ENCODE measurements at places on chromosomes 6 and 20.

DNA sequence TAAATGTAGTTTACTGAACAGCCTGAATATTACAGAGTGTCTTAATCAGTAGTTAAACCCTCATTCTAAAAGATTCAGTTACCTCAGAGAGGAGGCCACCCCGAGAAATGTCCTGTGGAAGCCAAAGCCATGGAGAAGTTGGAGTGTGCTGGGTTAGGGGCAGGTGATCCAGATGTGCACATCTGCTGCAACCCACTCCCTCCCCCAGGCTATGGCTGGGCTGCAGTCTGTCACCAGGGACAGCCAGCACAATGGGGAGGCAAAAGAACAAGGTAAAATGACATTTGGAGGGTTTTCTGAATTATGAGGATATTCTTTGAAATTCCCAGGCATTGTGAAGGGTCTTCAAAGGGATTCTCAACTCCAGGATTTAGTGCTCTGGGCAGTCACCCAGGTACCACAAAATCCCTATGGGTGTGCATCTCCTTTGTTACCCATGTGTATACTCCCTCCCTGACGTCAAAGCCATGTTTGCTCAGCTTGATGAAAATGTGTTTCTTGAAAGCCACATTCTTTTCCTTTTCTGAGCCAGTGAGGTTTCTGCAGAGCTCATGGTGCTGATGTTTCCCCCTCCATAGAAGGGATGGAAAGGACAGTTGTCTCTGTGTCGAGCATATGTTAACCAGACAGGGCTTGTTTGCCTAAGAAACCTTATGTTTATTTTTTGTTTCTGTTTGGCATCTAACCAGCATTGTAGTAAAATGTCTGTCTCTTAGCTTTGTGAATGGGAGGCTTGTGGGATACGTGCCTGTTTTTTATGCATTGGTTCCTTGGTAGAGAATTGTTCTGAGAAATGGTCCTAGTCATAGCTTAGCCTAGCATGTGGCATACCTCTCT, 212.3 kb upstream of the TBX18 start:
- no peak for DNase-seq

- DNase-seq: no peak
These were observed 6.8 kb downstream of the SLC22A3 start for GRCh38 chr6:160355001-160355400.

DNA sequence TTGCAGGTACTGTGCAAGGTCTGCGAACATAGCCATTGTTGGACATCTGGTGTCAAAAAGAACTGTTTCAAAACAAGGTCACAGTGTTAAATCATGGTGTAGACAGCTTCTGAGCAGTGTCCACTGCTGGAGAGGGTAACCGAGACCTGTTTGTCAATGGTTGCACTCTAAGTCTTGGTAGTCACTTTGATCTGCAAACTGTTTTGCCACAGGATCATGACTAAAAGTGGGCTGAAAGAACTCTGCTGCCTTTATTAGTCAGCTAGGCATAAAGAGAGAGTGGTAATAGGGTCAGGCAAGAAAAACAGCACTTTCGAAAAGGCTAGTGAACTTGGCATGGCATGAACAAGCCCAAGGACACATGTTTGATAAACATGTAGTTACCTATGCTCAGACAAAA, 552.3 kb upstream of the CITED2 start:
- DNase-seq: no peak

DNA sequence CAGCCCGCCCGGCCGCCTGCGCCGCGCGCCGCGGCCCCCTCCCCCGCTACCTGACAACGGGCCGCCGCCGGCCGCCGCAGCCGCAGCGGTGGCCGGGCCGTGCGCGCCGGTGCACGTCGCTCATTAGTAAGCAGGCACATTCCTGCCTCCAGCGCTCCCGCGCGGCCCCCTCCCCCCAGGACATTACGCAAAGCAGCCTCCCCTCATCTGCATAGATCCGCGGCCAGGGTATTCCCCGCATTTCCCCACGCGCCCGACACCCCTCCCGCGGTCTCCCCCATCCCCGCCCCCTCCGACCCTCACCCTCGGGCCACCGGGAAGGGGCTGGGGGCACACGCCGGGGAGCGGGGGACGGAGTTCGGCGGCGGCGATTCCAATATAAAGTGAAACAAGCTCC, at the start of gene HIVEP2:
Gene HIVEP2, minus strand, starts transcription at position 128 of the 397 bp plus-strand sequence. CDS start 170,438 bp downstream, outside the sequence.
- DNase-seq: peak; percentile 76

- DNase-seq: no peak
These were observed 9.5 kb downstream of the OVOL2 start for GRCh38 chr20:18048176-18048575.

- DNase-seq: no peak
These were observed 4.4 kb downstream of the FIG4 start for GRCh38 chr6:109695468-109695867.

DNA sequence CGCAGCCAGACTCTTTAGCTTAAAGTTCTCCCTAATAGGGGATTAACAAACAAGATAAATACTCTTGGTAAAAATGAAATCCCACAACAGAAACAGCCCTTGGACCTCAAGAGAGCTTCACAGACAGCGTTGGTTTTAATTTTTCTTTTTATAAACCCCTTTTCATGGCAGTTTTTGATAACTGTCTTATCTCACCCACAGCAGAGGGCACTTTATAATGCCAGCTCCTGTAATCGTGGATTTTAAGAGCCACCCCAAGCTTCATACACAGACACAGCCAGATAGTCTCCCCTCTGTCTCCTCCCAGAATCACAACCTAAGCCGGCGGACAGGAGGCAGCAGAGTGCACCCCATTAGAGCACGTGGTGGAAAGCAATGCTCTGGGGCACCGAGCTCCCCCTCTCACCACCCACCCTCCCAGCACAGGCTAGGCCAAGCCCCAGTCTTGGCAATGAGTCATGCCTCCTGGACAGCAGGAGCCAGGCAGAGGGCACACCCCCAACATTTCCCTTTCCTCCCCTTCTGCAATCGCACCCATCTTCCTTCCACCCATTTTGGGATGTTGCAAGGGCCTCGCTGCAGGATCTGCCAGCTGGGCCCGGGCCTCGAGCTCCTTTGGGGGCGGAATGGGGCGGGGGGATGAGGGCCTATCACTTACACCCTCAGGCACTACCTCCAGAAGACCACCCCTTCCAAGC, 2.4 kb downstream of the JAG1 start:
- DNase-seq: no peak

- no peak for DNase-seq
These were observed 592.7 kb upstream of the POU3F2 start for GRCh38 chr6:98241630-98242029.

DNA sequence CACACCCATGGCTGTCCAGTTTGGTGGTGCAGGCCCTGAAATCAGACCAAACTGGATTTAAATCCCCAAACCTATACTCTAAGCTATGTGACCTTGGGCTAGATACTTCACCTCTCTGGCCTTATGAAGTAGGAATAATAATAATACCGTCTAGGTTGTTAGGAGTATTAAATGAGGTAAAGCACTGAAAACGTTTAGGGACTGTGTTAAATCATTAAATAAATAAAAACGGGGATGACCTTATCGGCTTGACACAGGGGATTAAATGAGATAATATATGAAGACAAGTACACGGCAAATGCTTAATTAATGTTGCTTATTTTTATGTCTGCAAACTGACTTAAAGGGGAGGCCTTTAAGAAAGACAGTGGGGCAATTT, 672 bp upstream of the STK4 start:
- DNase-seq: no peak

- DNase-seq: no peak
These were observed 59.7 kb downstream of the PHACTR1 start for GRCh38 chr6:12776291-12776690.

- no peak for DNase-seq
These were observed 553.0 kb upstream of the MARCKS start for GRCh38 chr6:113304116-113304515.

GRCh38 chr6:159149641-159150040, 19.6 kb upstream of the FNDC1 start:
- DNase-seq: no peak

- DNase-seq: peak; percentile 1
These were observed 440.8 kb downstream of the UTRN start for GRCh38 chr6:144725736-144726522.

- no peak for DNase-seq
These were observed 1.7 kb upstream of the PLA2G7 start for GRCh38 chr6:46736906-46737305.

GRCh38 chr6:162242915-162243314, 484.7 kb downstream of the PRKN start:
- DNase-seq: no peak

DNA sequence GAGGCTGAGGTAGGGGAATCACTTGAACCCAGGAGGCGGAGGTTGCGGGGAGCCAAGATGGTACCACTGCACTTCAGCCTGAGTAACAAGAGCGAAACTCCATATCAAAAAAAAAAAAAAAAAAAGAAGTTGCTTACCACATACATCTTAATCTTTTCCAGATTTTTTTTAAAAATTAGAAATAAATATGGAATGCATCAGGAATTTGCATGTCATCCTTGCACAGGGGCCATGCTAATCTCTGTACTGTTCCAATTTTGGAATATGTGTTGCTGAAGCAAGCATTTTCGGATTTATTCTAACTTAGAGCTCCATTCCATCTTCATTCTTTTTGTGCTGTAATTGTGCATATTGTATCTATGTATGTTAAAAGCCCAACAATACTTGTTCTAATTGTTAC, 62.5 kb downstream of the TRPC4AP start:
- DNase-seq: no peak

DNA sequence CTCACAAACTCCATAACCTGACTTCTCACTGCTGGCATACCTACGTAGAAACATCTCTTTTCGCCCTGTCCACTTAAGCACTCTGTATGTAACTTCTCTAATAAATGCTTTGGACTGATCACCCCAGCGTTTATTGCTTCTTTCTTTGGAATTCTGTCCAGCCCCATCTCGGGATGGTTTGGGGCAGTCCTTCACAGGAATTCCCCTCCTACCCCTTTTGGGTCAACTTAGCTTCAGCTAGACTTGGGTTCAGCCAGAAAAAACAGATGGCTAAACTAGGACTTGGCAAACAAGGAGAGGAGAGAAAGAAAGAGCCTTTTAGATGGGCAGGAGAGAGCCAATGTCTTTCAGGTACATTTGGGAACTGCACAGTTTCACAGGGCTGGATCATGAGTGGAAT, 3.9 kb upstream of the LTV1 start:
- no peak for DNase-seq

DNA sequence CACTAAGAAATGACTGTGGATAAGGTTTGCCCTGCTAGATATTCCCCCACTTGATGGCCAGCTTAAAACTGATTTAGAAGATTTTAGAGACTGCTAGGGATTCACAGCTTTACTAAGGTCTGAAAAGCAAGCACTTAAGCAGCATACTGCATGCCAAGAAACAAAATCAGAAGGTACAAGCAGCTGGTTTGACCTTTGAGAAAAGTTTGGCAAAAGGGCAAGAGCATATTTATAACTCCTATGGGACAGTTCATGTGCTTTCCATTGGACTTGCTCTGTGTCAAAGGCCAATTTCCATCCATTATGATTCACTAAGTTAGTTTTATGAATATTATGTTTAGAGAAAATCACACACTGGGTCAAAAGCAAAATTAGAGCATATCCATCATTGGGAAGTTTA, 402.8 kb downstream of the PKHD1 start:
- DNase-seq: no peak

- DNase-seq: no peak
These were observed 71.2 kb downstream of the KIAA0319 start for GRCh38 chr6:24574809-24575208.

- DNase-seq: no peak
These were observed 48.6 kb downstream of the TOX2 start for GRCh38 chr20:43963233-43963632.

GRCh38 chr6:111469543-111469942, 13.5 kb downstream of the REV3L start:
- no peak for DNase-seq

DNA sequence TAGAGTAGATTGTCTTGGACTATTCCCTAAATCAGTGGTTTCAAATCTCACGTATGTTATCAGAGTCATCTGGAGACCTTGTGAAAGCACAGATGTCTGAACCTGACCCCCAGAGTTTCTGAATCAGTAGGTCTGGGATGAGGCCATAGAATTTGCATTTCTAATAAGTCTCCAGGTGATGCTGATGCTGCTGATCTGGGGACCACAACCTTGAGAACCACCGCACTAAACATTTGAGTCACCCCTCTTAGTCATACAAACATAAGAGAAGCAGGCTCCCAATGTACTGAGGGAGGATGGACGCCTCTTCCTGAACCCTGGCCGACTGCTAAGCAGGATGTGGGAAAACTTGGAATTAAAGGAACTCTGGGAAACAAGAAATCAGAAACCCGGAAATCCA, 187.8 kb upstream of the PRDM1 start:
- DNase-seq: no peak

- DNase-seq: no peak
These were observed 9.6 kb downstream of the DYNLRB1 start for GRCh38 chr20:34525709-34526416.

DNA sequence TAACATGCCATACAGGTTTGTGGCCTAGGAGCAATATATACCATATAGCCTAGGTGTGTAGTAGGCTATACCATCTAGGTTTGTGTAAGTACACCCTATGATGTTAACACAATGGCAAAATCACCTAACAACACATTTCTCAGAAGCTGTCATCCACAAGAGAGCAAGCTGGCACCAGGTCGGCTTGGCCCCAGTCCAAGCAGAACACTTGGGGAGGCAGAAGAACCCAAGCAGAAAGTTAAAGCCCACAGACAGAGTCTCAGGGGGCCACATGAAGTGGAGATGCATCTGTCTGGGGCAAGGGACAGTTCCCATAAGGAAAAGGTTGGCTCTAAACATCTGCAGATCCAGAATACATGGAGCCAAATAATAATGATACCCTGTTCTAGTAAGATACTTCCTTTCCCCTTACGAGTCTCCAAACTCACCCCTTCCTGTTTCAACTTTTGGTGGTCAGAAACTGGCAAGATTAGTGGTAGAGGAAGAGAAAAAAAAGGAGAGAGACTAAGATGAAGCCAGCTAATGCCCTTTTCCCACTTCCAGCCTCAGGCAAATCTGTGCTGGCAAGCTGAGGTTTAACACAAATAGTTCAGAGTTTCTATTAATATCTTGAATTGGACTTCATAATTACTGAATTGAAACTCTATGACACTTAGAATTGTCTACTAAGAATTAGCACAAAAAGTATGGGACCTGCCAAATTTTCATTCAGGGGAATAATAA, 29.5 kb downstream of the TCF21 start:
- DNase-seq: no peak

DNA sequence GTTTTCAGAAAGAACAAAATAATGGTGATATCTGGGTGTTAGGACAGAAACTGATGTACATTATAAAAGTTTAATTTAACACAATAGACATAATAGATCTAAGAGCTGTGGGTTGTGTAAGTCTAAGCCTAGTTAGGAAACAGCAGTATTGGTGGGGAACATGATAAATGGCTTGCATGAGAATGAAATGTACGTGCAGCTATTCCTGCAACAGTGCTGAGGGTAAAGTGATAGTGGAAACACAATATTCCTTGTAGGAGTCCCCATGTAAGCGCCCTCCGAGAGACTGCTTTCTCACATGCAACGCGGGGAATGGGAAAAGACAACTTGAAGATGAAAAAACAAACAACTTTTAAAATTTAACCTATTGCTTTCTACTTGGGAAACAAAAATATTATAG, 96.6 kb upstream of the TRAF3IP2 start:
- no peak for DNase-seq

DNA sequence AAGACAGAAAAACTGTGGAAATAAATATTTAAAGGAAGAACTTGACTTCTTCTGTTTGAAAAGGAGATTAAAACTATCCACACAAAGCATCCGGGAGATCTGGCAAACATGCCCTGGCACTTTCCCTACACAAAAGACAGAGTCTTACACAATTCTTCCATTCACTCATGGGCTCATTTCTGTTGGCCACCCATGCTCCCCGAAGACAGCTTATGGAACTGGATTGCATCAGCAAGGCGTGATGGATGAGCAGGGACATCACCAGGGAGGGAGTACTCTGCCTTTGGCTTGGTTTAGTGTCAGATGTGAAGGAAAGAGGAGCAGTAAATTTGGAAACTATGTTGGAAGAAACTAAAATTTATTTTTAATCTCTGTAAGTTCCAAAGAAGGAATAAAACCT, 379.3 kb downstream of the CD109 start:
- DNase-seq: no peak

All from stimulated activated CD8-positive, alpha-beta memory T cell treated with anti-CD3 and anti-CD28 coated beads, Interleukin-4, amount 100 ng/mL, for 1 hour (primary cell).